ENCODE measurements at places on chromosomes 2 and 18.
A peak's percentile ranks its signal among the peaks of the same experiment; 100 is the strongest.

DNA sequence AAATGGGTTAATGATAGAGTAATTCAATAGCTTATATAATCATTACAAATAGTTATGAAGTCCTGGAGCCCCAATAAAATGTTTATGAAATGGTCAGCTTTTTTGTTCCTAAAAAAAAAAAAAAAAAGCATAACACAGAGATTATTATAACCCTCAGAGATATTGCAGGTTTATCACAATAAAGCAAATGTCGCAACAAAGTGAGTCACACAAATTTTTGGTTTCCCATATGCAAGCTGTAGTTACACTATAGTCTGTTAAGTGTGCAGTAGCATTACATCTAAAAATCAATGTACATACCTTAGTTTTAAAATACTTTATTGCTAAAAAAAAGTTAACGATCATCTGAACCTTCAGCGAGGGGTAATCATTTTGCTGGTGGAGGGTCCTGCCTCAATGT, 20.0 kb downstream of the WDFY1 start:
- no peak for DNase-seq

- no peak for DNase-seq
Measured at GRCh38 chr2:17146358-17146757, 371.9 kb downstream of the RAD51AP2 start.

DNA sequence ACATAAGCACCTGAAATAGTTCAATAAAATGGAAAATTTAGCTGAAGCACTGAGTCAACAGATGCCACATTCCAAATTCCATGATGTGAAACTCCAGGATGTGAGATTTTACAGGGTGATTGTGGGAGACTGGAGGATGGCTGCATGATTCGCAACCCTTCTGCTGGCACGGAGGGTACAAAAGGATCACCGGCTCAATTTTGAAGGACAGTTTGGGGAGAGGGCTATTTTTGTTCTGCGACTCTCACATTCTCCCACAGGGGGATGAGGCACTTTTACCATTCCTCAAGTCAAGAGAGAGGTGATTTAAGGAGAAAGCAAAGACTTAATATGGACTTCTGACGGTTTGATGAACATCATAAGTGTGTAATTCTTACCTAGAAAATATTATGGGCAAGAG, 138.1 kb upstream of the CWC22 start:
- no peak for DNase-seq

DNA sequence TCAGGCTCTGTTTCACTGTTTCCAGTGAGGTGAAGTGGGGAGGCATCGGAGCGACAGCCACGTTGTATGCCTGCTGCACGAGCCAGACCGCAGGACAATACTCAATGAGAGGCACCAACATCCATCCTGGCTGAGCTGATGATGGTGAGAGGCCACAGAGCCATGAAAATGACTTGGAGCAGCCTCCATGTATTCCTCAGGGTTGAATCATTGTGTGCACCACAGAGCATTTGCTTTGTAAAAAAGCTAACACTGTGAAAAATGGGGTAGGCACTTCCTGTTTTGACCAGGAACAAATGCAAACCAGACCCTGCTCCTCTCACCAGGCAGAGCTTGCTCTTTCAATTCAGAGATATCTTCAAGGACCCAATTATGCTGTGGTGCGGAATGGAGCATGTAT, 87.2 kb downstream of the LPIN1 start:
- DNase-seq = no peak

GRCh38 chr2:193561054-193561453, 1366.3 kb upstream of the TMEFF2 start:
- no peak for DNase-seq

DNA sequence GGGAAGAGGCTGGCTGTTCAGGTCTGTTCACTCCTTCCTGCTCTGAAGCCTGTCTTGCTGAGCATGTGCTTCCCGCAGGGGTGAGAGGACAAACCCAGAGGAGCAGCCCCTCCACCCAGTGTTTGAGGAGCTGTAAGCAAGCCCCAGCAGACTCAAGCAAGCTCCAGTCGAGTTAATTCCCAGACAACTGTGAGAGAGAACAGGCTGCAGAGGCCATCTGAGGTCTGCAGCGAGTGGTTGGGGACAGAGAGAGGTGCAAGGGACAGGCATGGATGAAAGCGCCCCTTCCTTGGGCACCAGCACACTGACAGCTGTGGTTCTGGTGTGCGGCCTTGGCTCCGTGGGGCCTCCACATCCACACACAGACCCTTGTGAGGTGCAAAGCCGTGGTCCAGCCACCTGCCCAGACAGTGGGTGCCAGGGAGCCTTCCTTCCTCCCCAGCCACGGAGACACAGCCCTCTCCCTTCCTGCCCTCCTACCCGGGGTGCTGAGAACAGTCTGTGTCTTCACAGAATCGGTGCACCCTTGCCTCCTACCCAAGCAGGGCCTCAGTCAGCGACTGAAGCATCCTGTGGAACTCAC, 36.2 kb downstream of the MAL start:
- DNase-seq = peak; percentile 73

DNA sequence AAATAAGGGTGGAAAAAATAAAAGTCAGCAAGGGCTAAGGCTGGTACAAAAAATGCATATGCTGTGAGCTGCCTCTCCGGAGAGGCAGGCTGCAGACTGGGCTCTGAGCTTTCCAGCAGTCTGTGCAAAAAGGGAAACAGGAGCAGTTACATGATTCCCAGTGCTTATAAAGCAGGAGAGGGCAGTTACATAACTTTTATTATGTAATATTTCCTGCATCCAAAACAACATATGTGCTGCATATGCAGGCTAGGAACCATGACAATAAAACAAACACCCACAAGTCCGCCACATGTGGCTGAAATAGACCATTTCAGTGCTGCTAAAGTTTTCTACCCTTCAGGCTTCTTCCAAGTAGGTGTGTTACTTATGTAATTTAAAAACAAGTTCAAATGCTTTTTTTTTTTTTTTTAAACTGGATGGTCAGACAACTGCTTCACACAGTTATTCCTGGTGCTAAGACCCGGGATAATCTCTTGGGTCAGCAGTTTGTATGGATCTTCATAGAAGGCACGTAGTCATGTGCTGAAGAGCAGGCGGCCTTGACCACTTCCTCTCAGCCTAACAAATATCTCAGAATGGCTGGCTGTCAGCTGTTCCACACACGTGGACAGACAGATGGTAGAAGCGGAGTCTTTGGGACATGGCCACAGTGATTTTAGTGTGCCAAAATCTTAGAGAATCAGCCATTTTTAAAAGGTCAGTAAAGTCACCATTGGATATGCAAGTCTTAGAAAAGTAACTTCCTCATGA, 43.5 kb downstream of the ARMC9 start:
- DNase-seq = no peak

DNA sequence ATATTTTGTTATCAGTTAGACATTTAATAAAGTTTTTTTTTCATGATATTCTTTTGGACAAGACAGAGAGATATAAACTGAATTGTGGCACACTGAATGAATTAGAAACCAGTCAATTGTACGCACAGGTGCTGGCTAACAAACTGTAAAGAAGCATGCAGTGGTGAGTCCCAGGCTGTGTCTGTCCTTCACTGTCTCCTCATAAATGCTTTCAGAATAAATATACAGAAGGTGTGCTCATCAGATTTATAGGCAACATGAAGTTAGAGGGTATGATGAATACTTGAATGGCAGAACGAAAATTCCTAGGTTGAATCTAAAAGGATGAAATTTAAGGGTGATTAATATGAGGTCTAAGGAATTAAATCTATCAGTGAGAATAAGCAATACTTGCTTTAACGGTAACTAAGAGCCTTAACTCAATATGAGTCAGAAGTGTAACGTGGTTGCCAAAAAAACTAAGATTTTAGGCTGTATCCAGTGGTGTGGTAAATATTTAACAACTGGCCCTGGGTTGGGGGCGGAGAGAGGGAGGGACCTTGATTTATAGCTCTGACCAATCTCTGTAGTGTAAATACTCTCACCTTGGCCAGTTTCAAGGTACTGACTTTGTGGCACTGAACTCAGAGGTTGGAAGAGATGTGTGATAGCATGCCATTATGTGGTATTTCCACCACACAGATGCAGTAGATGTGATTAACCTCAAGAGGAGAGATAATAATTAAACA, 41.9 kb upstream of the AAK1 start:
- no peak for DNase-seq

- no peak for DNase-seq
Measured at GRCh38 chr2:23145460-23145859, 239.5 kb upstream of the KLHL29 start.

DNA sequence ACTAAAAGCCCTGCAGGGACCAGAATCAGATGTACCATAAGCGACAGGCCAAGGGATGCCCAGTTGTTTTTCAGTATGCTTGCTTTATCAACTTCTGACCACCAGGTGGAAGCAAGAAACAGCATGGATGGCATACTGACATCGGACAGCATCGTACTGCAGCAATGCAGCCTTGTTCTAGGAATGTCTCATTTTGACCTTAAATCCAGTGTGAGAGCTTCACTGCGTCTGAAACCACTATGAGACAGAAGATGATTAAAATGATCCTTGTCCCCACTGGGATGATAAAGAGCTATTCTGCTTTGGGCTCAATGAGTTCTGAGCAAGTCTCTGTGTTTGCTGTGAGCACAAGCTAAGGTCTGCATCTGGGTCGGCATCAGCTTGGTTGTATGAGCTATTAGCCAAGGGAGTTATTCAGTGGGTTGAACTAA, 54.3 kb downstream of the CDK15 start:
- no peak for DNase-seq

GRCh38 chr2:134181219-134181618, 72.7 kb upstream of the MGAT5 start:
- DNase-seq = no peak

- no peak for DNase-seq
Measured at GRCh38 chr18:23618862-23619387, 32.6 kb upstream of the NPC1 start.

GRCh38 chr2:151575338-151575737, 158.9 kb downstream of the NEB start:
- no peak for DNase-seq

GRCh38 chr2:53701221-53701620, 66.4 kb upstream of the CHAC2 start:
- DNase-seq = no peak

GRCh38 chr2:165647409-165647808, 146.6 kb downstream of the GALNT3 start:
- no peak for DNase-seq

- DNase-seq = no peak
Measured at GRCh38 chr18:50011813-50012435, 183.0 kb downstream of the MYO5B start.

- DNase-seq = no peak
Measured at GRCh38 chr2:217247476-217247875, 387.6 kb upstream of the TNP1 start.

- no peak for DNase-seq
Measured at GRCh38 chr2:147554521-147555107, 290.2 kb upstream of the ACVR2A start.

All from chondrocyte (in vitro differentiated cells).